ENCODE measurements at places on chromosomes 7 and 10. TPM values are rescaled to one million over a fixed set of nuclear protein-coding genes. Genes with fewer than 3 reads are reported as not detected.

CACNA2D1 gene
- 2.5 TPM for total RNA-seq

CUZD1 gene
- 0.82 TPM for total RNA-seq

GFRA1 gene
- total RNA-seq, result 2.6 TPM

INPP5A gene
- 42.2 TPM for total RNA-seq

KDM7A gene
- total RNA-seq, result 31.8 TPM

NFE2L3 gene
- 8.8 TPM for total RNA-seq

INMT gene
- 3.5 TPM for total RNA-seq

CDHR1 gene
- total RNA-seq, result 127 TPM

VSTM2A gene
- 1.6 TPM for total RNA-seq

TSPAN12 gene
- total RNA-seq, result 32.1 TPM

PRSS1 gene
- not detected for total RNA-seq

PLCE1 gene
- total RNA-seq, result 57.6 TPM

TMEM270 gene
- not detected for total RNA-seq

SLC13A1 gene
- not detected for total RNA-seq

PHYH gene
- total RNA-seq, result 91.5 TPM

All from left colon (tissue), 2 donors.